Skeletal muscle cell (primary cell): ENCODE measurements at places on chromosomes 6 and 20.

DNA sequence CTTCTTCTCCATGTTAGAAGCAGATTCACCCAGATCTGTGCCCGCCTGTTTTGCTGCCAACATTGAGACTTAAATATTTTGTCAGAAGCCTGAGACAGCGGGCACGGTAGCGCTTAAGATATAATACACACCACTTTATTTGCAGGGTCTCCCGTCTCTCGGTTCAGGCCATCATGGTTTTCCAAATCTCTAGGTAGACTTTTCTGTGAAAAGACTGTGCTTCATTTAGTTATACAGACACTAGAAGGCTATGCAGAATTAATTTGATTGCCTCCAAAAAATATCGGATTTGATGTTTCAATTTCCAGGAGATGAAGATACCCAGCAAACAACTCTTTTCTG lies 598 bp downstream of the TBP start:
- no peak for DNase-seq

- no peak for DNase-seq
Observed at GRCh38 chr6:139568151-139568955, 193.9 kb upstream of the CITED2 start.

DNA sequence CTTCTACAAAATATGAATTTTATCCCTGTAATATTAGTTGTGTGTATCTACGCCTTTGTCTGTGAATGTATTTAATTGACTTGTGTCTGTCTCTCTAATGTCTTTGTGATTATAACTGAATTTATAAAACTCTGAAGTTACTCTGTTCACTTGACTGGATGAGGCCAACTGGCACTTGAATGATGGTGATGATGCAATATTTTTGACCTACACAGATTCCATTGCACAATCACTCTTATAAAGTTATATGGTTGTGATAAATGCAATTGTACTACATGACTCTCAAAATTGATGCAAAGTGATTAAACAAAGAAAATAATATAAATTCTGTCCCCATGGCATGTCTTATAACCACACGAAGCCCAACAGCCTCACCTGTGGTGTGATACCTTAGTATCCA lies 287.3 kb upstream of the PLN start:
- DNase-seq, result no peak

DNA sequence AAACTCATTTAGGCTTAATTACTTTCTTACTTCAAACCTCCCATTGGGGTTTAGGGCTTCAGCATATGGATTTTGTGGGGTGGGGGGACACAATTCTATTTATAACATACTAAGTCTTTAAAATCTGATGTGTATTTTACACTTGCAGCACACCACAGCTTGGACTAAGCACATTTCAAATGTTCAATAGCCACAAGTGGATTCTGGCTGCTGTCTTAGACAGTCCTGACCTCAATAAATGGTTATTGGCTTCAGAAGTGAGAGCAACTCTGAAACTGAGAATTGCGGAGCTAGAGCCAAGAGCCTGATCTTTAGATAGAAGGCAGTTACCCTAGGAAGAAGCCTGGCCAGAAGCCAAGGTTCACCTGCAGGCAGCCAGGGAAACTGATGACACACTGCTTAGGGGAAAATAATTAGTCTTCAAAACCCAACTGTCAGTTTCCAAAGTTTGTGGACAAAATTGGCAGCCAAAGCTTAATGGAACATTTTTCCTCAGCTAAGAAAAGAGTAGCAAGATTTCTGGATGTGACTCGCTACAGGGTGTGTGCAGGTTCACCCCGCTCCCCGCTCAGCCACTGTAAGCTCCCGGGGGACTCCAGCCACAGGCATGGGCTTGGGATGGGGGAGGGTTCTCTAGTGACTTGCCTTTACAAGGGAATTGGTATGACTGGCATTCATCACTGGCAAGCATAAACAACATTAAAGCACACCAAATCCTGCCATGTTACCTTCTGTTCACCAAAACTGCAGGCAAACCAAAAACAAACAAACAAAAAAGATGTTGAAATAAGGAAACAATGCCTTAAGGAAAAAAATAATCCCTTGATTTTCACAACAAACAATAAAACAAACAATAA lies 219.8 kb downstream of the TFAP2A start:
- no peak for DNase-seq

- no peak for DNase-seq
Observed at GRCh38 chr6:46541556-46541955, 50.3 kb upstream of the RCAN2 start.
